ENCODE measurements at places on chromosomes 1 and 21.

DNA sequence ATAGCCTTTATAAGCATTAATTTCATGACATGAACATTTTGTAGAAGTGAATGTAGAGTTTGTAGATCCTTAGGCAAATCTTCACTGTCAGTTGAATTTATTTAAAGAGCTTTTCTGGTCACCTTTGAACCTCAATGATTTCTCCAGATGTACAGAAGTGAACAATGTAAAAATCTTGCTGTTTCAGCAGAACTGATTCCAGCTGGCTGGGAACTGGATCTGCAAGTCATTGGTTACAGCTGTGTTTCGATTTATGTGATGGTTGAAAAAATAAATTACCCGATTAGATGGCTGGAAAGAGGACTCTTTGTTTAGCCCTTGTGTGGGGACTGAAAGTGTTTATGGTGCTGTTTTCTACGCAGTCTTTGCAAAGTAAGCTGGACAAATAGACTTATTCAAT is 849.8 kb downstream of the USP25 start:
- no peak for DNase-seq

DNA sequence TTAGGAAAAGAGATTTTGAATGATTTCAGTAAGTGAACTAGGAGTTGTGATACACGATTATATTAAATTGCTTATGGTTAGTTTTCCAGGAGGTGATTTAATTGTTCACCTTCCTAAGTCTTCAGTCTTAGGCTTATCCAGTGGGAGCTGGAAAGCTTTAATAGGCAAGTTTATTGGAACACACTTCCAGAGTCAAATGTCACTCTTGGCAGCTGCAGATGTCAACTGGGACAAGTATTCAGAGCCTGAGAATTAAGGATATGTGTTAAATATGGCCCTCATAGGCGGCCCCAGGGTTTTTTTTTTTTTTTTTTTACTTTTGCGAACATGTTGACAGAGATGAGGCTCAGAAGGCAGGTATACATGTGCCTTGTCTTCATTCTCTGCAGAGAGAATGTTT is 29.2 kb downstream of the UCK2 start:
- DNase-seq = no peak

DNA sequence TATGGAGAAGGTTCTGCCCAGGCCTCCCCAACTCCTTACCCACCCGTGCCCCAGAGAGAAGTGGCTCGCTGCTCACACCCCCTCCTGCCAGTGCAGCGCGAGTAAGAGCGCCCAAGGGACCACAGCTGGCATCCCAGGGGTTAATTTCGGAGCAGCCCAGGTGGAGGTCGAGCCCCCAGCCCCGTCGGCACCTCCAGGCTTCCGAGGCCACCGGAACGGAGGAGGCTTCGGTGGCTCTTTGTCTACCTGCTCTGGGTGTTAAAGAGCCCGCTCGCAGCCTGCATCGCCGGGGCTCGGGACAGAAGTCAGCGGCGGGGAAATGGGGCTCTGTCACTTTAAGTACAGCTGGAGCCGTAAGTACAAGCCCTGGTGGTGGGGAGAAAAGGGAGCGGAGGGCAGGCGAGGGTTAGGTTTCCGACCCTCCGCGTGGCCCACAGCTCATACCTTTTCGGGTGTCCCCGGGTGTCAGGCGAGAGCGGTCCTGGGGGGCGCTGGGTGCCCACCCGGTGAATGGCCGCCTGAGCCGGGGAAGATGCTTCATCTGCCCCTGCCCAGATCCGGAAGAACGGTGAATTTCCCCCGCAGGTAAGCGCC is 89.4 kb upstream of the IPO9 start:
- DNase-seq = peak; percentile 26

DNA sequence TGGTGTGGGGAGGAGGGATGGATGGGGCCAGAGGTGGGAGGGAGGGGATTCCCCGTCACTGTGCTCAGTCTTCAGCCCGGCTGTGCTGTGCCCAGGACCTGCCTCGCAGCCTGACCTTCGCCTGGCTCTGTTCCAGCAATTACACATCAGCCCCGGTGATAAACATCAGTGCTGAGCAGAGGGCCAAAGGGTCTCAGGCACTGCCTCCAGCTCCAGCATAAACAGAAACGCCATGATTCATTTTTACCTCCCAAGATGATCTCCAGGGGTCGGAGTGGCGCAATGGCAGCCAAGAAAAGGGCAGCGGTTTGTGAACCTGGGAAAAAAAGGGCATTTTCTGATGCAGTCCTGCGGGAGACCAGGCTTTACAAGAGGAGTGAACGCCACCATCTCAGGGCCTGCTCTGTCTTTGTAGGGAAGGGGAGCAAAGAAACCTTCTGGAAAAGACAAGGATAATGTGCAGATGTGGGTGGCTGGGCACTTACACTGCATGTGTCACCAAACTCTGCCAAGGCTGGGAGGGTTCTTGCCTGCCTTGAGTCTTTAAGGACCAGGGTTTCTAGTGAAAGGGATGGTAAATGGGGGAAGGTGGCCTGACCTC is 28.1 kb downstream of the SHISA4 start:
- DNase-seq = no peak

GRCh38 chr1:112399456-112399855 is 3.4 kb downstream of the CTTNBP2NL start:
- DNase-seq = no peak

GRCh38 chr1:21749109-21749508 is 33.8 kb downstream of the USP48 start:
- no peak for DNase-seq

- DNase-seq = no peak
Measured at GRCh38 chr21:32364387-32364786, 28.4 kb downstream of the URB1 start.

GRCh38 chr1:25519624-25520023 is 23.8 kb upstream of the LDLRAP1 start:
- no peak for DNase-seq

DNA sequence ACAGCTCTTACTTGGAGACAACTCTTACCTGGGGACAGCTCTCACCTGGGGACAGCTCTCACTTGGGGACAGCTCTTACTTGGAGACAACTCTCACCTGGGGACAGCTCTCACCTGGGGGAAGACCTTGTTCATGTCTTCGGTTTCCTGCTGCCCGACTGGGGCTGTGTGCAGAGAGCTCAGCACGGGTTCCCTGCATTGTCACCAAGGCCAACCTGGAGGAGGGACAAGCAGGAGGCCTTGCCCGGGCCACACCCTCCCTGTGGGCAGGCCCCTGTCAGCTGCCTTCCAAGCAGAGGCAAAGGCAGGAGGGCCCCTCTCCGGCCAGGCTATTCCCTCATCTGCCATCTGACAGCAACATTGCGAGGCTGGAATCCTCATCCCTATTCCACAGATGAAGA is at the start of gene LDLRAD1:
LDLRAD1 (minus strand) TSS at position 208 of the 400 bp plus-strand sequence; CDS start at position 134, 74 bp downstream.
- no peak for DNase-seq

- DNase-seq = no peak
Measured at GRCh38 chr1:22636927-22637326, 499 bp downstream of the C1QA start.

DNA sequence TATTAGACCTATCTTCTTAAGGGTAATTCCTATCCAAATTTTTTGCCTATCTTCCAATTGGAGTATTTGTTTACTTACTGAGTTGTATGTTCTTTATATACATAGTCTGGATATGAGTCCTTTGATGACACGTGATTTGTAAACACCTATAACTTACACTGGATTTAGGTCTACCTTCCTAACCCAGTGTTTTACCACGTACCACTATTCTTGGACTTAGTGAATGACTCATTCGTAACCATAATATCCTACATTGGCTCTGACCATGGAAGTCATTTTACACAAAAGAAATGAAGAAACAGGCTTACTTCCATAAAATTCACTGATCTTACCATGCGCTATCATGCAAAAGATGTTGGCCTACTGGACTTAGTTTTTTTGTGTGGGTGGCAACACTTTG is 23.9 kb upstream of the ZZZ3 start:
- no peak for DNase-seq

- no peak for DNase-seq
Measured at GRCh38 chr1:232196042-232196441, 433.9 kb downstream of the SIPA1L2 start.

GRCh38 chr1:175208773-175209492 is 16.4 kb upstream of the KIAA0040 start:
- DNase-seq = peak; percentile 25

DNA sequence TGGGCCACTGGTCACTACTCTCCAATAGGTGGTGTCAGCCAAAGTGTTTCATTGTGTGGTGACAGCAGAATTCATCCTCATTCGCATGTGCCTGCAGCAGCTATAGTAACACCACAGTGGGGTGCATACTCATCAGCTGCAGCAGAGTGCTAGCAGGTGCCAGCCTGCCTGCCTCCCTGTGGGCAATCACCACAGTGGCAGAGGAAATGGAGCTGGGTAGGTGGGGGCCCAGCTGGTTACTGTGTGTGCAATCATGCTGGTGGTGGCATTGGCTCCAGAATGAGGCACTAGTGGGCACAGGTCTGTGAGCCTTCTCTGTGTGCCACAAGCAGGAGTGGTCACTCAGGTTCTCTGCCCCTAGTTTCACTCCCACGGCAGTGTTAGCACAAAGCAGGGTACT is 579.2 kb downstream of the PTPRC start:
- no peak for DNase-seq

- DNase-seq = no peak
Measured at GRCh38 chr1:28280977-28281381, 21.7 kb downstream of the SESN2 start.

DNA sequence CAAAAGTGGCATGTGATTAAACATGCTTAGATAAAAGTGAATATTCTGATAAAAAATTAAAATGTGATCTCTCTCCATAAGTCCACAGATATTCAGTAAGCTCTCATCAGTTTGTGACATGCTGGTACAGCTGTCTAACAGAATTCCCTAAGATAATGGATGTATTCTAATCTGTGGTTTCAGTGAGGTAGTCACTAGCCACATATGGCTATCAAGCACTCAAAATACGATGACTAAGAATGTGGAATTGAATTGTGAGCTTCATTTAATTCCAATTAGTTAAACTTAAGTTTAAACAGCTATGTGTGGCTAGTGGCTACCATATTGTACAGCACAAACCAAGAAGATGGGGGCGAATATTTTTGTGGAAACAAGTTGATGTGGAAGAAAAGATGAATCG is 4.1 kb upstream of the REG4 start:
- DNase-seq = no peak

DNA sequence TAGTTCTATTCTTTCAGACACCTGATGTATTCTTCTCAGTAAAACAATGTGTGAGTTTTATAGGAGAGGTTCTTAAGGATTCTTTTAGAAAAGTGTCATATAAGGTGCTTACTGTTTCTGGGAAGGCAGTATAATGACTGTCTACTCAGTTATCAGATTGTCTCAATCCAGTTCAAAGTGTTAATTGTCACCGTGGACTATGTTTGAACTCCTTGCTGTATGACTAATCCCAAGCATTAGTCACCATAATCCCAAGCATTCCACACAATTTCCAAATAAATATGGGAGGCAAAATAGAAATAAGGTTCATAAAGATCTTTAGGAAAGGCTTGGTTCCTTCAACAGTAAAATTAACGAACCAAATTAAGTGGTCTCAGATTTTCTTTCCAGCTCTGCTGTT is 342.1 kb upstream of the NR5A2 start:
- no peak for DNase-seq

- DNase-seq = no peak
Measured at GRCh38 chr1:165898837-165899236, 71.4 kb downstream of the UCK2 start.

DNA sequence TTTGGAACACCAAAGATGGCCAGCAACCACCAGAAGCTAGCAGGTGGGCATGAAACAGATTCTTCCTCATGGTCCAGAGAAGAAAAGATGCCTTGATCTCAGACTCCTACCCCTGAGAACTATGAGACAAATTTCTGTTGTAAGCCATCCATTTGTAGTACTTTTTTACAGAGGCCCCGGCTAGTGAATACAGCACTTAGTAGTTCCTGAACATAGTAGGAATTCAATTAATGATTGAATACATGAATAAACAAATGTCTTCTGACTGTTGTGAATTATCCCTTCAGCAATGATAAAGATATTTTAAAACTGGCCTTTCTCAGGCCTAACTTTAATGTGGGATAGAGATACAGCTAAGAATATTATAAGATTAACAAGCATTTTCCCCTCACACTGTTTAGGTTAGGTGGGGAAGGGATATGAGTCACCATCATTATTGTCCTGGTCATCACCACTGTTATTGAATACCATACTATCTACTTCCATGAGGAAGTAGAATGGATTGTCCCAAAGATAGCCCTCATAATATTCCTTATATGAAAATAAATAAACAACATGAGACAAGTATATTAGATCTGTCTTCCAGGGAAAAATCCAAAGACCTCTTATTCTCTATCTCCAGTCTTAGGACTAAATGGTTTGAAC is 51.4 kb downstream of the ADCY10 start:
- no peak for DNase-seq

DNA sequence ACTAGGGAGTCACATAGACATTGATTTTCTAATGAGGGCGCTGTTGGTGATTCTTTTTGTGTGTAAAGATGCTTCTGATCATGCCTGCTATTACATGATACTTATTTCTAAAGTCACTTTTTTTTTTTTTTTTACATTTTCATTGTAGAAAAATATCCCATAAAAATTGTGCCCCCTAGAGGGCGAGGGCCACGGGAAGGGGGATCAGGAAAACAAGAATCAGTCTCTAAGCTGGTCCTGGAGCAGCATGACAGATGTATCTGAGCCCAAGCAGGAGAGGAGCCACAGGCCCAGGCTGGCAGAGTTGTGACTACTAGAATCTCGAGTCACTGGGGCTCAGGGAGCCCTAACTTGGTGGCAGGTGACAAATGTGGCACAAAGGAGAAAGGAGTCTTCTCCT is 28.1 kb downstream of the ZSCAN20 start:
- DNase-seq = no peak

- DNase-seq = no peak
Measured at GRCh38 chr1:117569856-117570255, 36.0 kb upstream of the TENT5C start.

GRCh38 chr21:41758550-41758949 is 8.3 kb downstream of the RIPK4 start:
- no peak for DNase-seq

GRCh38 chr1:245648749-245649522 is 494.2 kb downstream of the KIF26B start:
- DNase-seq = no peak

- no peak for DNase-seq
Measured at GRCh38 chr21:32516756-32517649, 68.3 kb downstream of the TCP10L start.

DNA sequence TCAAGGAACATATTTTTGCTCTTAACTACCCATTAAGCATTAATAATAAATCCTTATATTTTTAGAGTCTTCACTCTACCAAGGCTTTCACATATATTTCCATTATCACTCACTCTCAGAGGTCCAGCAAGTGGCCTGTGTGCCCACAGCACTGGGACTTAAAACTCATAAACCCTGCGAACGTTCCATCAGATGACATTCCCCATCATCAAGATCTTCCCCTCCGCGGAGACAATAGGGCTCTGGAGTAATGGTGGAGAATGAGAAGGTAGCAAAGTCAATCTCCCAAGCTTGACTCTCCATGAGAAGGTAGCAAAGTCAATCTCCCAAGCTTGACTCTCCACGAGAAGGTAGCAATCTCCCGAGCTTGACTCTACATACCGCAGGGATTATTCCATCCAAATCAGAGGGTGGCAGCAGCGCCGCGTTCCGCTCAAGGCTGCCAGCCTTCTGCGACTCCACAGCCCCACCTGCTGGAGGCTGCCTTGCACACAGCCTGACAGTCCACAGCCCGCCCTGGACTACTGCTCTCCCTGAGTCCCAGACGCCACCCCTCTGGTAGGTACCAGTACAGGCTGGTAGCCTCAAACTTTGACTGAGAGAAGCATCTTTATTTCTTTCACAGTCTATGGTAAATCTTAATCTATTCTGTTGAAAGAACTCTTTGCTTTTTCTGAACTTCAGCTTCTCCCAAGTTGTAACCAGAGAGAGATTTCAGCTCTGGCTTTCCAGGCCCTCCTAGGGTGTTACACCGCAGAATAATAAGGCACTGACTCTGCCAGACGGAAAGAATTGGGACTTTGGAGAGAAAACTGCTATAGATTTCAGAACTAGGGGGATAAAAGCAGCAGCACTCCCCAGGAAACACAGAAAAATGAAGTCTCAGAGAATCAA is 26.4 kb upstream of the CTTNBP2NL start:
- peak; percentile 68 for DNase-seq
